ENCODE measurements at places on chromosomes 6 and 20. TPM values are rescaled to one million over a fixed set of nuclear protein-coding genes. Genes with fewer than 3 reads are reported as not detected.
A peak's percentile ranks its signal among the peaks of the same experiment; 100 is the strongest.

DNAJC5 gene
- polyA plus RNA-seq = 32.2 TPM

POU3F2 gene
- polyA plus RNA-seq = 0.05 TPM

MLIP gene
- polyA plus RNA-seq = 154 TPM

RHAG gene
- 2.8 TPM for polyA plus RNA-seq

KCNK16 gene
- not detected for polyA plus RNA-seq

DNA sequence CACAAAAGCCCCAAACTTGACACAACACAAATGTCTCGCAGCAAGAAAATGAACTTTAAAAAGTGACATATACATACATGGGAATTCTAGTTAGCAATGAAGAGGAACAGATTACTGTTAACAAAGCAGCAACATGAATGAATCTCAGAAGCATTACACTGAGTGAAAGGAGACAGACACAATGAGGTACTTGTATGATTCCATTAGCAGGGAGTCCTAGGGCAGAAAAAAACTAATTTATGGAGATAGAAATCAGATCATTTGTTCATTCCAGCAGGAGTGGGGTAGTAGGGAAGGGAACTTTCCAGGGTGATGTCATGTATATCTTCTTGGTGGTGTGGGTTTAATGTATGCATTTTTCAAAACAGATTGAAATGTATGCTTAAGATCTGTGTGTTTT, 524.4 kb downstream of the KIF16B start:
- DNase-seq = no peak

DNA sequence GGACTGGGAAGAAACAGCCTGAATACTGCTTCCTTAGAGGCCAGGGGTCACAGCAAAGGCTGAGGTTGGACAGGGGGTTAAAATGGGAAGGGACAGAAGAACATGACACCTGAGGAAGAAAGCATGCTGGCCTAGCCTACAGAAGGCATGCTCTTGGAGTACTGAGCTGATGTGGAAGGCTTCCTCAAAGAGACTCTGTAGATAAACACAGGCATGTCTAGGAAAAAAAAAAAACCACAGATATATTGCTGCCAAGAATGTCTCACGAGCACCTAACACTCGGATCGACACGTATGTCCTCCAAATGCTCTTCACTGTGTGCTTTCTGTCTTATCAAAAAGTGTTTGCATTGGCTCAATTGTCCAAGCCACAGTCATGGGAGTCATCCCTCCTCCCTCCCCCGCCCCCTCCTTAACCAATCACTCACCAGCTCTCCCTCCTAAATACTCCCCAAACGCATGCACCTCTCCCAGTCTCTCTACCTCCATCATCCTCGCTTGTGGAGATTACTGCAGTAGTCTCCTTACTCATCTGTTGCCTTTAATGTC, 101.1 kb upstream of the LRFN2 start:
- DNase-seq = no peak

DNA sequence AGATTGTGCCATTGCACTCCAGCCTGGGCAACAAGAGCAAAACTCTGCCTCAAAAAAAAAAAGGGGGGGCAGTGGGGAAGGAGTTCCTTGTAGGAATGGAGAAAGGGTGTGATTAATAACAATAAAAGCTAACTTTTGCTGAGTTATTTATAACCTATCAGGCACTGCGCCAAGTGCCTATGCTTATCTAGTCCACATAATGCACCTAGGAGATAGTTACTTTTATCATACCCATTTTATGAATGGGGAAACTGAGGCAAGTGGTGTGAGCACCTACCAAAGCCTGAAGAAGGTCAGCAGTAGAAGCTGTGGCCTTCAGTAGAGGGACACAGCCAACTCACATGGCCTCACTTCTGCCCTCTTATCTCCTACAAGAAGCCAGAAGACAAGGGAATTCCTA, 13.6 kb upstream of the PPP1R16B start:
- no peak for DNase-seq

DNA sequence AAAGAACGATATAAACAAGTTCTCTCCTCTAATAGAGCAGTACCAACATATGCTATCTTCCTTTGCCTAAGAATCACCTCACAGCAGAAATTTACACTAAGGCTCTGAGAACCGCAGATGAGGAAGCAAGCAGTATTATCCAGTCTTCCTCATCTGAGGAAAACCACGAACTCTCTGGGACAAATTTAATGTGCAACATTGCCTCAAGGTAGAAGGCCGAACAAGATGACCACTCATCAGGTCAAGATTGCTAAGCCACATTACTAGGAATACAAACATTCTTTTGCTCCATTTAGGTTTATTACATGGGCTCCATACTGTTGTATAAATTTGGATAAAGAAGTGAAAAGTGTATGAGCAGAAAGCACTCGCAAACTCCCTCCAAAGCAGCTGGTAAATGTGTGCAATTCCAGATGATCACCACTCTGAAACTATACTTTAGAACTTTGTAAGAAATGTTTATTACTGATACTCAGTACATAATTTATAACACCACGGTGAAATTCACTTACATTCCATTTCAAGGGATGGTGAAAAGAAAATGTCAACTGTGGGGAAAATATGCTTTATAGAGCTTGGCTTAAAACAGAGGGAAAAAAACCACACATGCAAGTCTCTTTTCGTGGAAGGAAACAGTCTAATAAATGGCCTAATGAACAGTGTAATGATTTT, 398.4 kb downstream of the BTBD9 start:
- no peak for DNase-seq

DNA sequence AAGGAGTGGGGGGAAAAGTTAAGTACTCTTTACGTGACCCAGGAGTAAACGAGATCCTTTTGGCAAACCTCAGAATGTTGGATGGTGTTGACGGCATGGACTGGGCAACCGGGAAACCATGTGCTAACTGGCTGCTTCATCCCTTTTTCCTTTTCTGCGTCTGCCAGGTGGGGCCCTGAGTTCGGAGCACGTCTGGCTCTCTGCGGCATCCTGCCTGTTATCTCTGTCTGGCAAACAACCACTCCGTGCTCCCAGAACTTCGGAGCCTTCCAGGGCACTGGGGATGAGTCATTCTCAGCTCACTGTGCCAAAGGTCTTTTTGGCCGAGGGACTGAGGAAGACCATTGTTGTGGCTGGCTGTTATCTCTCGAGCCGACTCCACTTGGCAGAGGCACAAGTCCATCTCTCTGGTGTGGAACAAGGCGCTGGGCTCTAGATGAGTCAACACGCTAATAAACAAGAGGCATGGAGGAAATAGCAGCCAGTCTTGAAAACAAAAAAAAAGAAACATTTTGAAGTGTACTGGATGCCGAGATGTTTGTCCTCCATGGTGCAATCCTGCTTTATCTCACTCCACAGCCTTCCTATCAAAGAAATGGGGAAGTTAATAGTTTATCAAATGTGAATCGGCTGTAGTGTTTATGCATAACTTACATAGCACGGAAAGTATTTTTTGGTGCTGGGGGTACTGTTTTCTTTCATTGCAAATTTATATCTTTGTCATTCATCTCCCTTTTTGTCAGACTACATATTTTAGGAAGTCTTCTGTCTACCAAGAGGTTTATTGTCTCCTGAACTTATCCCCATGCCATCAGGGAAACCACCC, 64.6 kb upstream of the TXNDC5 start:
- peak; percentile 89 for DNase-seq

All from right cardiac atrium (tissue), 5 donors.